ENCODE measurements at places on chromosomes 3 and 15.
A peak's percentile ranks its signal among the peaks of the same experiment; 100 is the strongest.

DNA sequence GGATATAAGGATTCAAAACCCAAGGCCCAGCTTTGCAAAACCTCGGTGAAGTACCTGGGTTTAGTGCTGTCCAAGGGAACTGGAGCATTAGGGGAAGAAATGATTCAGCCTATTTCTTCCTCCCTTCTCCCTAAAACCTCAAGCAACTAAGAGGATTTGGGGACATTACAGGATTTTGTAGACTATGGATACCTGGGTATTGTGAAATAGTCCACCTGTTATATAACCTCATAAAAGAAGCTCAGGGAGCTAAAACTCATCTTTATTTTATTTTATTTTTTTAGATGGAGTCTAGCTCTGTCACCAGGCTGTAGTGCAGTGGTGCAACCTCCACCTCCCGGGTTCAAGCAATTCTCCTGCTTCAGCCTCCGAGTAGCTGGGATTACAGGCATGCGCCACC, 8.7 kb upstream of the SMCO1 start:
- DNase-seq, result no peak

DNA sequence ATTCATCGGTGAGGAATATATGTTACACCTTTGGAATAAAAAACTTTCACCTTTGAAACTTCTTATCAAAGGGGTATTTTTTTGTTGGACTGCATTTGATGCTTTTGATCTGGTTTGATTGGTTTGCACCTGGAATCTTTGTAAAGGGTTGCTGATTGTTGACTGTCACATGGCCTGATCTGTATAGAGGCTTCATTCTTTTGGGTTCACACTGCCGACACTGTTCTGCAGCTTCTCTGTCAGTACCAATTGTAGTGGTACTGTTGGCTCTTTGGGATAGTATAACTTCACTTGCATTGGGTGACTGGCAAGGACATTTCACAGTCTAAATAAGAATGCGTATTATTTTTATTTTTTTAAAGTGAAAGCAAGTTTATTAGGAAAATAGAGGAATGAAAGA, 155.7 kb downstream of the DOCK3 start:
- DNase-seq, result no peak

DNA sequence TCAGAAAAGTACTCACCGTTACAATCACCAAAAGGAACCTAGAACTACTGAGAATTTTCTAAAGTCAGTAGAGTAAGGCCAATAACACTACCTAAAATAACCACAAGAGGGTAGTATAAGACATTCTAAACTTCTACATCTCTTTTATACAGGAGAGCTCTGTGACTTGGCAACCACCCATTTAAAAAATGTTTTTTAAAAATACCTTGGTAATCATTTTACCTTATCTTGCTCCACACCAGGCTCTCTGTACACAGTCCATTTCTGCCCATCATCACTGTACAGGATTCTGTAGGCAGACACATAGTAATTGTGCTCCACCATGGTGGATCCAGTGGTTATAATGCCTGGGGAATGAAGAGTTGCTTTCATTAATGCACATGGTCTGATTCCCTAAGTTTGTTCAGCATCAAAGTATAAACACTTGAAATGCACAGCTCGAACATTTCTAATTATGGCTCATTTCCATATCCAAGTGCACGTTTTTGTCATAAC, 54.5 kb downstream of the ST3GAL6 start:
- DNase-seq, result peak; percentile 53

- no peak for DNase-seq
Measured at GRCh38 chr15:40830884-40831283, 2.4 kb upstream of the PPP1R14D start.

GRCh38 chr15:91168457-91168856, 68.4 kb downstream of the SV2B start:
- DNase-seq, result no peak

GRCh38 chr3:177830411-177830849, 633.1 kb upstream of the TBL1XR1 start:
- no peak for DNase-seq

DNA sequence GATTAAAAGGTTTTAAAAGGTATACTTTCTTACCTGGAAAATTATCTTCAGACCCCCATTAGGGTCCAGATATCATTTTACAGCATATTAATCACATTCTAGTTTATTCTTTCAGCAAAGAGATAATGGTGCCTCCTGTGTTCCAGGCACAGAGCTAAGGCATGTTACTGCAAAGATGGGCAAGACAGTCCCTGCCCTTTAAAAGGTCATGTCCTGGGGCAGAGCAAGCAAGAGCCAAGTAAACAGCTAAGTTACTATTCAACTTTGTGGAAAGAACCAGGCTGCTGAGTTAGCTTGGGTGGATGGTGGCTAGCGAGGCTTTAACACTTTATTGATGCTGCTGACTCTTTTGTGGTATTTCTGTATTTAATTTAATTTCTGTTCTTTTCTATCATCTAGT, 75.0 kb downstream of the LRRC28 start:
- DNase-seq, result no peak

GRCh38 chr3:77563012-77563411, 523.1 kb downstream of the ROBO2 start:
- DNase-seq, result no peak

DNA sequence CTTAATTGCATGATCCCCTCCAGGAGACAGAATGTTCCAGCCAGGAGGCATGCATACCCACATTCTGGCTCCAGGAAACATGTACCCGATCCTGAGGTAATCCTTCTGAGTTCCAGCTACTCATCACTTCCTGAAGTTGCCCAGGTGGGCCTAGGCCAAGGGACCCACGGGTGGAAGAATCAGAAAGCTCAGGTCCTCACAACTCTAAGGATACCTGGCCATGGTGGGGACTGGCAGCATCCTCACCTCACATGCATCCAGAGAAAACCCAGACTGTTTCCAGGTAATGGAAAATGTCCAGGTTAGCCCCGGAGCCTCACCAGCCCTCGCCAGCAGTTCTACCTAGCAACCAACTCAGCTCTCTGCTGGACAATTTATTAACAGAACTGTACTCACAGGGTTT, 78.2 kb downstream of the DAPK2 start:
- no peak for DNase-seq

GRCh38 chr3:98886525-98886924, 15.0 kb downstream of the DCBLD2 start:
- no peak for DNase-seq

DNA sequence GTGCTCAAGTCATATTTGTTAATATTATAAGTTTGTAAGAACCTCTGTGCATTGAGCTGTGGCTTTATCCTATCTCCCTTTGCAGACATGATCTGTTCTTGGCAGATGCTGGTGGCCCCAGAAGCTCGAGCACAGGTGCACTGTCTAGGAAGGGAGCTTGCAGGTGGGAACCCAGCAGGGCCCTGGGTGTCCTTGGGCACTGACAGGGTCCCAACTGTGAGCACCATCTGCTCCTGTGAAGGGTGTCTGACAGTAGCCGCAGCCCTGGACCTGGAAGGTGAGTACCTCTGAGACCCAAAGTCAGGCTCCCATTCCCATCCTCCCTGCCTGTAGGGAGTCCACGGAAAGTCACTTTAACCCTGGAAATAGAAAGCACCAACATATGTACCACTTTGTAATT, 2.4 kb upstream of the REC114 start:
- DNase-seq, result peak; percentile 24

- DNase-seq, result no peak
Measured at GRCh38 chr3:120145542-120146285, 51.5 kb upstream of the GSK3B start.

DNA sequence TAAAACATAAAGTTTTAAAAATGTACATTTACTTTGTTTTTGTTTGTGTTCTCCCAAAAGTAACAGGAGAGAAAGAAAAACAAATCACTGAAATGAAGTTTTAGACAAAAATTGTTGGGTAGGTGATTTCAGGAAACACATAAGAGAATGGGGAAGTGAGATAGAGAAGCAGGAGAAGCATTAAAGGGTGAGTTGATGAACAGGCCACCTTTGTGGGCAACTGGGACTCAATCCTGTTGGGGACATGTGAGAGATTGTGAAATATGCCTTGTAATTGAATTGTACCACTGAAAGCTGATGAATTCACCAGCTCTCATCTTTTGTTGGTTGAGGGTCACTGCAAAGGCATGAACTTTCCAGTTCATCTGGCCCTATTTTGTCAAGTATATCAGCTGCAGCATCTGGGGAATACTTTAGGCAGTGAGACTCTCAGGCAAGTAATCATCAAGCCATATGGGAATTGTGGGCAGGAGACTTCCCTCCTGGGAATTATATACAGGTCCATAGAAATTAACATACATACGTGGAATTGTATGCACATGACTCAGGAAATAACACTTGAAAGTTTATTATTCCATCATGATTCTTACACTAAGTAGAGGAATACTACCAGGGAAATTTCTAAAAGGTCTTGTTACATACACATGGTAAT, 181.0 kb downstream of the ZBBX start:
- DNase-seq, result no peak

DNA sequence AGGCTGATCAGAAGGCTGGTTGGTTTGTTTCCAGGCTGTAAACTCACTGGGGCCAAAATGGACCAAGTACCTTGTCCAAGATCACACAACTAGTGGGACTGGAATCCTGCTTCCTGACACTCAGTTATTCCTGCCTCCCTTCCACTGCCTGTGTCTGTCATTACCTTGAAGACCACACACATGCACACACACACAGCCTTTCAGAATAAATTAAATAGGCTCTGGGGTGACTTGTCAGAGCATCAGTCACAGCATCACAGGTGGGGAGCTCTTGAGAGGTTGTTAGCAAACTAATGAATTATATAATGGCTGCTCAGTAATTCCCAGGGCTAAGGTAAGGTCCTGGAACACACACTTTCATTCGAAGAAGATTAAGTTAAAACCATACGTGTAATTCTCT, 231.8 kb downstream of the UACA start:
- DNase-seq, result no peak

GRCh38 chr3:133137042-133137996, 99.1 kb downstream of the TMEM108 start:
- no peak for DNase-seq

DNA sequence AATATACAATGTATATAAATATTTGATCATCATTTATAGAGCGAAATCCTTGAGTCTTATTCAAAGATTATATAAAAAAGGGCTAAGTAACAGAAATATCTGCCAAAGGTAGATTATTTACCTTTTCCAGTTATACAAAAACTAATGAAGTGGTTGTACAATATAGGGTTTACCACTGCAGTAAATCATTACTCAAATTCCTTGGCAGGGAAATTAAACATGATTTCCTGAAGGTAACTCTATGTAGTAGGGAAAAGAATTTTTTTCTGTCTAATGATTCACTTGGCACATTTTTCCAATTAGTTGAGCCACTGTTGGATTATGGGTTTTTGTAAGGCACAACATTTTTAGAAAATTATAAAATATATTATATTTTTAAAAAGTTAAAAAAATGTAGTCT, 129.6 kb downstream of the NR2F2 start:
- DNase-seq, result no peak

GRCh38 chr15:77656294-77656693, 23.6 kb upstream of the LINGO1 start:
- DNase-seq, result peak; percentile 28

- no peak for DNase-seq
Measured at GRCh38 chr15:39156166-39156565, 424.7 kb upstream of the THBS1 start.

DNA sequence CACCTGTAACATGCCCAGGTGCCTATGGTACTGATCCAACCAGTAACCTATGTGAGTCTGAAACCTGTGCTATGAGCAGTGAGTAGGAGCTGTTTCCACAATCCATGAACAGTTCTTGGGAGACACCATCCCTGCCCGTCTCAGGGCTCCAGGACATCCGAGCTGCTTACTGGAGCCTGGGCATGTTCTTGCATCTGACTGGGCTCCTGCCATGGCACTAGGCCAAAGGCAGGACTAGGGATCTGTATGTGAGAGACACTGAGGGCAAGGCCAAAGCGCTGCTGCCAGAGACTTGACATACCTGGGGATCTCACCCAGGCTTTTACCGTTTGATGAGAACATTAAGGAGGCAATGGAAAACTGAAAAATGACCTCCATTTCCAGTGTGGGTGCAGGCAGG, 59.8 kb downstream of the WDR76 start:
- no peak for DNase-seq

DNA sequence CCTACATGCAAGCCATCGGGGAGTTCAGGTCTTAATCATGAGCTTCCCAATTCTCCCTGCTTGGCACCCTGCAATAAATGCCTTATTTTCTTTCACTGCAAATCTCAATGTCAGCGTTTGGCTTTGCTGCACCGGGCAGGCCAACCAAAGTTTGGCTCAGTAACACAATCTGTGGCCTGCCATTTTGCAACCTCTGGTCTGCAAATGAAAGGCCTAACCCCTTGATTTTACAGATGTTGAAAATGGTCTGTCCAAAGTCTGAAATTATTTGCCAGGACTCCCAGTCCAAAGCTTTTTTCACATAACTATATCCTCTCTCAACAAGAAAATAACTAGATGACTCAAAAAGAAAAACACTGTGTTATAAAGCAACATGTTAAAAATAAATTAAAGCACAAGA, 34.0 kb upstream of the LEKR1 start:
- no peak for DNase-seq

- DNase-seq, result no peak
Measured at GRCh38 chr3:3847994-3848922, 49.0 kb downstream of the LRRN1 start.

- DNase-seq, result no peak
Measured at GRCh38 chr3:87196879-87197278, 30.2 kb upstream of the CHMP2B start.

- DNase-seq, result no peak
Measured at GRCh38 chr15:41629463-41629862, 30.7 kb upstream of the MGA start.

GRCh38 chr3:115141033-115141757, 5.9 kb downstream of the ZBTB20 start:
- DNase-seq, result no peak

- DNase-seq, result no peak
Measured at GRCh38 chr15:33007303-33007855, 187.1 kb downstream of the FMN1 start.

DNA sequence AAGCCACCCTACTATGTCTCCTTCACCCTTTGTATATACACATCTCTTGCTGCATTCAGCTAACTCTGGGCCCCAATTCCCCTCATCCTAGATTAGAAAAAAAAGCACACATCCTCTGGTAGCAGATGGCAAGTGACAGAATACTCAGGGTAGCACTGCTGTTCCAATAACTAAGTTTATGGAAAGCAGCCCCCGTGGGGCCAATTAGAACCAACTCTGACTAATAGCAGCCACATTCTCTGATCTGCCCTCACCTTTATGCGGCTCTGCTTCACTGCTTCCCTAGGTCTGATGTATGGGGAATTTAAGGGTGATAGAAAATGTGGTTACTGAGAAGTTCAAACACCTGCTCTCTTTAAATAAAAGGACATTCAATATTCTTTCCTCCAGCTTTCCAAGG, 74.9 kb upstream of the SETMAR start:
- DNase-seq, result peak; percentile 58

GRCh38 chr15:66284271-66284670, 9.1 kb upstream of the DIS3L start:
- no peak for DNase-seq

- DNase-seq, result no peak
Measured at GRCh38 chr3:197674741-197675562, 61.8 kb downstream of the RUBCN start.

GRCh38 chr3:49563040-49563578, 8.8 kb downstream of the BSN start:
- no peak for DNase-seq

- DNase-seq, result no peak
Measured at GRCh38 chr3:110697961-110698360, 373.7 kb upstream of the NECTIN3 start.

All from NCI-H1694 treated with DMSO at 0.1 percent for 48 hours (cell line).